ENCODE measurements at places on chromosomes 2 and 18.

DNA sequence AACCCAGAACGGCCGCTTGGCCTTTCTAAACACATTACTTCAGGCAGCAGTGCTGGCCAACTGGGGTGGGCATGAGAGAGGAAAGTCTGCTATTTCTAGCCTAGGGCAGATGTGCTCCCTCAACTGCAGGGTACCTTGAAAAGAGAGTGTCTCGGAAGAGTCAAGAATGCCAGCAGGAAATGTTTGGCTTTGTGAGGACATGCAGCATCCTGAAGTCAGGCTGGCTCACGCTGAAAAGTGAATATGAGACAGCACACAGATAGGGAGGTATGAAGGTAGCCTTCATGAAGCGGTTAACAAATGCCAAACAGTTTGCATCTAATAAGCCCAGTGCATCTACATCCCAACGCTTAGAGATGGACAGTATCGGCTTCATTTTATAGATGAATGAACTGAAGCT, 65.0 kb upstream of the NCKAP5 start:
- DNase-seq, result no peak

DNA sequence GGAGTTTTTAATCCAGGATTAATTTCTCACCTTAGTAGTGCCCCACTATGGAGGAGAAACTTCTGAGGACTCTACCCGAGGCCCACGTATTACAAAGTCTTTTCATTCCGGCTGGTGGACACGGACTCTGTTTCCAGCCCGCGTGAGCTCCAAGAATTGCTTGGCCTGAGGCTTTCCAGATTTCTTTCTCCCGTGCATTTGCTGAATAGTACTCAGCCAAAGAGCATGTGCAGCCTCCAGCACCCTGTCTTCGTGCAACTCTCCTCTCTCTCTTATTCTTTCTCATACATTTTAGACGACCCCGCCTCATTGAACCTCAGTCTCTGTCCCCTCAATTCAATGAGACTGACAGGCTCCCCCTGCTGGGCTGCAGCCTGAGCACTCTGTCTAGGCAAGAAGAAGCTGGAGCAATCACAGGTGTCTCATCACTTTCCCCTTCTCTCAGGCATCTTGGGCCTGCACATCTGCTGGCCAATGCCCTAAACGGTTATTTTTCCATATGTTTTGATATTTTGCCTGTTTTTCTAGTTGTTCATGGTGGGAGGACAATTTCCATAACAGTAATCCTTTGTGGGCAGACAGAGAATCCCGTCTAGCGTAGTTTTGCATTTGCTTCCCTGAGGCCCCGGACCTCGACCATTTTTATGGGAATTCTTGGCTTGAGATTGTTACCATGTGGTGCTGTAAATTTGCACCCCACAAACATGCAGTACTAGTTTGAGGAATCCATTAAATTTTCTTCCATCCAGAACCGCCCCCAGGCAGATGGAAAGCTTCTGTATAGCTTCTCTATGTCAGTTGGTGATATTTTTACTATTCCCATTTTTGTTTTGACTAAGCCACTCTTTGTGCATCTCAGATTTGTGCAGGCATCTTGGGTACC, 50.1 kb upstream of the LPIN2 start:
- peak; percentile 63 for DNase-seq

DNA sequence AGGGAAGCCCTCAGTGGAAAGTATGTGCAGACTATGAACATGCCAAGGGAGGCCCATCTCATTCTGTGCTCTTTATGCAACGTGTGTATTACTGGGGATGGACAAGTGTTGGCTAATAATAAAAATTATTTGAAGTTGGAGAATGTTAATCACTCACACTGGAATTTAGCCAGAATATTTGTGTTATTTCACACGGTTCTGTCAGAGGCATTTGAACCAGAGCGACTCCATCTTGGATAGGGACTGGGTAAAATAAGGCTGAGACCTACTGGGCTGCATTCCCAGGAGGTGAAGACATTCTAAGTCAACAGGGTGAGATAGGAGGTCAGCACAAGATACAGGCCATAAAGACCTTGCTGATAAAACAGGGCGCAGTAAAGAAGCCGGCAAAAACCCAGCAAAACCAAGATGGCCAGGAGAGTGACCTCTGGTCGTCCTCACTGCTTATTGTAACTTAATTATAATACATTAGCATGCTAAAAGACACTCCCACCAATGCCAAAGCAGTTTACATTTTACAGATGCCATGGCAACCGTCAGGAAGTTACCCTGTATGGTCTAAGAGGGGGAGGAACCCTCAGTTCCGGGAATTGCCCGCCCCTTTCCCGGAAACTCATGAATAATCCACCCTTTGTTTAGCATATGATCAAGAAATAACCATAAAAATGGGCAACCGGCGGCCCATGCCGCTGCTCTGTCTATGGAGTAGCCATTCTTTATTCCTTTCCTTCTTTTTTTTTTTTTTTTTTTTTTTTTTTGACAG, 2.6 kb upstream of the FZD5 start:
- no peak for DNase-seq

- no peak for DNase-seq
These were observed 10.1 kb upstream of the CCDC138 start for GRCh38 chr2:108776475-108776874.

DNA sequence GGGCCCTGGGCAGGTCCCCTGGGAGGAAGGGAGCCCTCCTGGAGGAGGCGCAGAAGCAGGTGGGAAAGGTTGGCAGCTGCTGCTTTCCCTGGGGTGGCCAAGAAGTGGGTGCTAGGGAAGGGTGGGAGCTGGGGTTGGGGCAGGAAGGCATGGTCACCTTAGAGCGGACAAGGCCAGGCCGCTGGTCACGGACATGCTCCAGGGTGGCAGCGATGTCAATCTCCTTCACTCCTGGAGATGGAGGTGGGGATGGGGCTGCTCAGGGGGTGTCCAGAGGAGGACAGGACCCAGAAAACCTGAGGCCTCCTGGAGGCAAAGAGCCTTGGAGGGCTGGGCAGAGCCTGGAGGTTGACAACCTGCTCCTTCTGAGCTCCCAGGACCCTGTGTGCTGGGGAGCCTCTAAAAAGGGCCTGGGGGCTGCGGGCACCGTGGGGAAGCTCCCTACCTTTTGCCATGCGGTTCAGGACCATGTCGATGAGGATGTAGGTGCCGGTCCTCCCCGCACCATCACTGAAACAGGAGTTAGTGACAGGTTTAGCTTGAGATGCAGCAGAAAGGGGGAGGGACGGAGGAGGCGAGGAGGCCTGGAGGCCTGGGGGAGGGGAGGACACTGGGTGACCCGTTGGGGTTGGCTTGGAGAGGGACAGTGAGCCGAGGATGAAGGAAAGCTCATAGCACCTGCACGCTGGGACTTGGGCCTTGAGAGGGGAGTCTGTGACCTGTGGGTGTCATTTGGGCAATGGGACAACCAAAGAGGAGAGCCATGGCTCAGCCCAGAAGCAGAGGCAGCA, 11.4 kb downstream of the DNAJB2 start:
- DNase-seq, result no peak

DNA sequence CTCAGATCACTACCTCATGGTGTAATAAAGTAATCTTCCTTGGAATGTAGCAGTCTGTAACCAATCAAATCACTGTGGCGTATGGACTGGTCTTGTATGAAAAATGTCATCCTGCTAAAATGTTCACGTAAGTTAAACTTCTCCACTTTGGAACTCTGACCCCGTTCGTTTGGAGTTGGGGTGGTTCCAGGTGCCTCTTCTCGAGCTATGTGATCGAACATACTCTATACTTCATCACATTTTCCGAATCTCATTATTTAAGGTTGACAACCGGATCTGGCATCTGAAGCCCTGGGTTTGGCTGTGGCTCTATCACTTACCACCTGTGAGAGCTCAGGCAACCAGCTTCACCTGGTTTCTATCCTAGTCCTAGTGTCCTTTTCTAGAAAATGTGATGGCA, 148.0 kb upstream of the MYCN start:
- no peak for DNase-seq

- DNase-seq, result no peak
These were observed 1010.9 kb upstream of the NXPH2 start for GRCh38 chr2:139790807-139791752.

- no peak for DNase-seq
These were observed 364.5 kb upstream of the RGPD4 start for GRCh38 chr2:107462181-107462580.

DNA sequence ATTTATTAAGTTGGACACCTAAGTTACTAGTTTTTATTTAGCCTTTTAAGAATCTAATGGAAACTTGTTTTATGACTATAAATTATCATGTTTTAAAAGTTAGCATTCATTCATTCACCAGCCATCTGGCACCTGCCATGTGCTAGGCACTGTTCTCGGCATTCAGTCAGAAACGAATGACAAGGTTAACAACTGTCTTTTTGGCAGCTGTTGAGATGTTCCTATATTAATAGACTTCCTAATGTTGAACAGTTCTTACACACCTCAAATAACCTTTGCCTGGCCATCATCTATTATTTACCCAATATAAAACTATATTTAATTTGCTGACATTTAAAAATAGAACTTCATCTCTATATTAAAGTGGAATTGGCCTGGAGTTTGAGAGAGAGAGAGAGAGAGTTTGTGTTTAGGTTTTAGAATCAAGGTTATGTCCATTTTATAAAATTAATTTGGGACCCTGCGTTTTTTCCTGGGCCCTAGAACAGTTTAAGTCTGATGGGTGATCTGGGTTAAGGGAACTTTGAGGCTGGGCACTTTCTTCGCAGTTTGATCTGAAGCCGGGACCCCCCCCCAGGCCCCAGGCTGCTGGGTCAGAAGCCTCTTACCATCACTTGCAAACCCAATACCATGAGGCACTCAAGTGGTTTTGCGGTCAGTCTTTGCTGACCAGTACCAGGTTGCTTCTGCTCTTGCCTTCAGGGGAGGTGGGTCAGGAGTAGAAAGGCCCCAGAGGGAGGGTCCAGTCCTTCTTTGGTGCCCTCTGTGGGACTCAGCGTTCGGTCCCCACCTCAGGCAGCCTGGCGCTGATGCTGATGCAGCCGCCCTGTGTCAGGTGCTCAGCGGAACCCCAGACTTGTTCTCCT, 48.3 kb upstream of the ASB1 start:
- no peak for DNase-seq

- no peak for DNase-seq
These were observed 41.5 kb downstream of the BIN1 start for GRCh38 chr2:127065299-127065939.

DNA sequence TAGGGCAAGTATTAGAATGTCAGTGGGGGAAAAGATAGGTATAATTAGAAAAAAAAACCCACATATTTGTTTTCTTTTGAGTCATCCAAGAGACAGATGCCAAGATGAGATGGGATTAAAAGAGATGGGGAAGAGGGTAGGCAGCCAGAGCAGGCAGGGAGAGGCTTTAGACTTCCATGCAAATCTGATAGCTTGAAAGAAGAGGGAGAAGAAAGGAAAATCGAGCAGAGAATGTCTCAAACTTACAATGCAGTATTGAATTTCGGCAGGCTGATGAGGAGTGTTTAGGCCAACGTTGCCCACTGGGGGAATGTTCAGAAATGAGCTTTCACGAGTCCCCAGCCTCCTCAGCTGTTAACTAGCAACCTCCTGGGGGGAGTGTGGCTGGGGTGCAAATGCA, 91.3 kb downstream of the SPATS2L start:
- no peak for DNase-seq

DNA sequence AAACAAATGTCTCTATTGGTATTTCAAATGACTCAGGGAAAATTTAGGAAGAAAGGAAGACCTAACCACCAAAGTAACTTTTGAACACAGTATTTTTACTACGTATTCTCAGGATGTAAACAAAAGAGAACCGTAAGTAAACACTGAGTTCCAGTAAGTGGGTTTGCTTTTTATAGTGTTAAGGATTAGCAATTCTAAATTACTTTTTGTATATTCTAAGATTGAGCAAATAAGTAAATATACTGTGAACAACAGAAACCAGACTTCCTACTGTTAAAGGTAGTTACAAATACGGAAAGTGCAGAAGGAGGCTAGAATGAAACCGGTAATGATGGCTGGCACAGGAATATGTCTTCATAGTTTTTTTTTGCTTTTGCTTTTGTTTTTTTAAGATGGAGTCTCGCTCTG, 31.5 kb downstream of the SESTD1 start:
- no peak for DNase-seq

- DNase-seq, result no peak
These were observed 192.7 kb downstream of the GALR1 start for GRCh38 chr18:77442393-77442792.

DNA sequence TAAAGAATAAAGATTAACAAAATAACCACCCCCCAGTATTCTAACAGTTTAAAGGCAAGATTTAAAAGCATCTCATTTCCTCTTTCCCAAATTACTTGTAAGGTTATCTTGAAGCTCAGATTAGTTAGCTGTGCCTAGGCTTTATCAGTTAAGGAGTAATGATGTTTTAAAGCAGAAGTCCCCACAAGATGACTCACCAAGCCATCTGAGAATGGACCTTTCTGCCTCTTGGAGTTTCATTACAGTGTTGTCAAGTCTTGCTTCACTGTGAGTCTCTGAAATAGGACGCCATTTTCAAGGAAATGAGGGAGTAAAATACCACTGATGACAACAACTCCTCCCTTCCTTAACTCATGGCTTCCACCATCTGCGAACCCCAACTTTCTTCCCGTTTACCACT, 35.9 kb downstream of the ZNF385B start:
- no peak for DNase-seq

- no peak for DNase-seq
These were observed 51.4 kb downstream of the GNAL start for GRCh38 chr18:11740461-11740860.

- no peak for DNase-seq
These were observed 325.1 kb downstream of the RNF144A start for GRCh38 chr2:7242189-7242867.

- DNase-seq, result no peak
These were observed 2.0 kb downstream of the ITGA6 start for GRCh38 chr2:172429301-172429968.

- DNase-seq, result no peak
These were observed 94.4 kb downstream of the LYPD6B start for GRCh38 chr2:149132901-149133300.

DNA sequence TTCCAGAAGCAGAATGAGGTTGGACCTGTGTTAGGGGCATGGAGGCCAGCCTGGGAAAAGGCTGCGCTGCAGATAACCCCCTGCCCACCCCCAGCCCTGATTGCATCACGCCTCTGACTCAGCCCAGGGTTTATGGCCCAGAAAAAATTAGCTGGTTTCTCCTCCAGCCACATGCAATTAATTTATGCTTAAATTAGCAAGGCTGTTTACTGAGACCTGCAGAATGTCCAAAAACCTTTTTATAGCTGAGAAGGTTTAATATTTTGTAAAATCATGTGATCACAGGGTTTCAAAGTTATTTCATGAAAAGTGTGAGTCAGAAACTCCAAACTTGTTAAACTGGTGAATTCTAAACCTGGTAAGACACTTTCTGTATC, 123.1 kb upstream of the HDAC4 start:
- DNase-seq, result no peak

- DNase-seq, result no peak
These were observed 635.1 kb upstream of the SLC39A10 start for GRCh38 chr2:195021711-195022507.

GRCh38 chr18:2625217-2625616, 30.3 kb upstream of the SMCHD1 start:
- DNase-seq, result no peak

DNA sequence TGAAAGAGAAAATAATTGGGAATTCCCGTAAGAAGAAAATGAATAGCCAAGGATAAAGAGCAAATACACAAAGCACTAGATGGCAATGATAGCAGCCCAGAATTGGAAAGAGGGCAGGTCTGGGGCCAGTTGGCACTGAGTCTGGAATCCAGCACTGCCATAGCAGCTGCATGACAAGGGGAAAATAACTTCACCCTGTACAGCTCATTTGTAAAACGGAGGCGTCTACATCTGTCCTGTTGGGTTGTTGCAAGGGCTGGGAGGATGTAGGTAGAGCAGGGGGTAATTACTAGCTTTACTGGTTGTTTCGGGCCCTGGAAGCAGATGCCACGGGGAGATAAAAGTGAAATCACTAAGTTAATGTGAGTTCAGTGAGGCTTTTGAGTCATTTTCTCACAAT, 110.0 kb upstream of the RASGRP3 start:
- no peak for DNase-seq
